ENCODE measurements at places on chromosomes 5 and 9.

GRCh38 chr9:115058684-115059315, 59.2 kb downstream of the TNC start:
- DNase-seq = no peak

DNA sequence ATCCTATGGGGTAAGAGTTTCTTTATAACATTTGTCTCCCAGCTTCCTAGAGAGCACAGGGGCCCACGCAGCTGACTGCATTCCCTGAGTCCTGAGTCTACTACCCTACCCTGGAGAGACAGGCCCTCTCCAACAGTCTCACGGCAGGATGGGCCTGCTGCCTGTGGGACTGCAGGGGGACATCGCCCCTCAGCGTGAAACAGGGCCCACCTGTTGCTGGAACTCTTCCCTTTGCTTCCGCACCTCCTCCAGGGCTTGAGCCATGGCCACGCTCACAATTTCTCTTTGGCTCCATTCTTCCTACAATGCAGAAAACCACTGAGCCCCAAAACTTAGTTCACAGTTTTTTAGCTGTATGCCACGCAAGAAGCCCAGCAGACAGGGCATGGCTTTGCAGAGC, 28.2 kb downstream of the ARPC5L start:
- no peak for DNase-seq

- no peak for DNase-seq
Observed at GRCh38 chr5:170849374-170849773, 12.4 kb upstream of the RANBP17 start.

GRCh38 chr9:25260046-25260445, 418.2 kb downstream of the TUSC1 start:
- no peak for DNase-seq

- DNase-seq = no peak
Observed at GRCh38 chr5:88976914-88977313, 93.9 kb upstream of the MEF2C start.

GRCh38 chr9:6779417-6780241, 21.9 kb downstream of the KDM4C start:
- DNase-seq = no peak

DNA sequence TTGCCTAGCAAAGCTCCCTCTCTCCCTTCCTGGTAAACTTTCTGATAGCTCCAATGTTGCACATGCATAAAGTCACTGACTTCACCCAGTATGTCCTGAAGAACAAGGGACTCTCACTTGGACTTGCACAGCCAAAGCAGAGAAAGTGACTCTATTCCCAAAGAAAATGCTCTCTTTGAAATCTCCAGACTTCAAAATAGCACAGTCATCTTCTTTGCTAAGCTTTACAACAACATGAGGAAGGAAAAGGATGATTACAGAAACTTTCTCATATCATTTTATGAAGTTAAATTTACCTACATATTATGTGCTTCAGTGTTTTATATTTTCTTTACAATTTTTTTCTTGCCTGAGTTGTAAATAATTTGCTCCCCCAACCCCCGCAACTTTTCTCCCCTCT, 264.6 kb downstream of the PJA2 start:
- no peak for DNase-seq

DNA sequence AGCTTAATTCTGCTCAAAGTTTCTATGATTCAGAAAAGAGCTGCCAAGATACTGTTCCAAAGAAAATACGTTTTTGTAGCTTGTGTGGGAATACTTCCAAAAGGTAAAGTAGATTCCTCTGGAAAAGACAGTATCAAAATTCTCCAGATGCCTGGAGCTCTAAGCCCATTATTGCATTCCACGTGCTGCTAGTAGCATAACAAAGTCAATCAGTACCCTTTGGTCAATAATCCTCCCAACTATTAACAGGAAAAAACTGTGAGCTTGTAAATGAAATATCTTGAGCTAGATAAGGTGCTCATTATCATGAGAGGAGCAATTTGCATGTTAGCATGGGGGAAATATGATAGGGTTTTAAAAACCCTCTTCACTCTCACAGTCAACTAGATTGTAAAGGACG, 229.5 kb upstream of the TYRP1 start:
- no peak for DNase-seq

DNA sequence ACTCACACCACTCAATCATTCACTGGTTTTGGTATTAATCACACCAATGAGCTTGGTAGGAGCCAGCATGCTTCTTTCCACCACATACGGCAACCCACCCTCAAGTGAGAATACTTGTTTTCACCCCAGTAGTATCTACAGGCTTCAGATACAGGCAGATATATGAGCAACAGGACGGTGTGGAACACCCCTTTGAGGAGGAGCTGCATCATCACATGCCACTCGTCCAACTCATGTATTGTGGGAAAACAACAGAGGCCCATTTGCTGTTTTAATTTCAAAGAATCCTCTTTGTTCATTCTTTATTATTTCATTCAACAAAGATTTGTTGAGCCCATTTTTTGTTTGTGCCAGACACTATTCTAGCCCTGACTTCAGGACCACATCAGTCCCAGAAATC, 46.0 kb downstream of the RORB start:
- DNase-seq = no peak

- DNase-seq = no peak
Observed at GRCh38 chr5:14976486-14976885, 104.9 kb upstream of the ANKH start.

- DNase-seq = peak; percentile 76
Observed at GRCh38 chr5:135034236-135034962, 371 bp upstream of the PITX1 start.

GRCh38 chr5:180324601-180324950, 28.6 kb downstream of the GFPT2 start:
- DNase-seq = no peak

- DNase-seq = no peak
Observed at GRCh38 chr5:71658916-71659662, 60.0 kb upstream of the CARTPT start.

- no peak for DNase-seq
Observed at GRCh38 chr9:130781569-130781968, 53.5 kb upstream of the ABL1 start.

- DNase-seq = no peak
Observed at GRCh38 chr5:15026011-15026893, 154.7 kb upstream of the ANKH start.

DNA sequence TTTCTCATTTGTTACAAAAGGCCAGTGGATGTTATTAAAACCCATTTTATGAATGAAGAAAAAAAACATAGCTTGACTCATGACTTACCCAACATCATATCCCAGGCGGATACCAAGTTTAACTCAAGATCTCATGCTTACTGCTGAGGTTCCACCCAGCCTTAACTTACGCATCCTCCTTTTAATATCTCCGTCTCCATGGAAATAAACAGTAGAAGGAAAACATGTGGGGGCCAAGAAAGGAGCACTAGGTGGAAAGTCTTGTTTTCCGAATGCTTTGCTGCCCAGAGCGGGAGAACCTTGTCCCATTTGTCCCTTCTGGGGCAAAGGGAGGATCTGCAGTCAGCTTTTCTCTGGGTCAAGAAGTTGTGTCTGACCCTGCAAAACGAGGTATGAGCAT, 44.1 kb downstream of the ANGPTL2 start:
- no peak for DNase-seq

DNA sequence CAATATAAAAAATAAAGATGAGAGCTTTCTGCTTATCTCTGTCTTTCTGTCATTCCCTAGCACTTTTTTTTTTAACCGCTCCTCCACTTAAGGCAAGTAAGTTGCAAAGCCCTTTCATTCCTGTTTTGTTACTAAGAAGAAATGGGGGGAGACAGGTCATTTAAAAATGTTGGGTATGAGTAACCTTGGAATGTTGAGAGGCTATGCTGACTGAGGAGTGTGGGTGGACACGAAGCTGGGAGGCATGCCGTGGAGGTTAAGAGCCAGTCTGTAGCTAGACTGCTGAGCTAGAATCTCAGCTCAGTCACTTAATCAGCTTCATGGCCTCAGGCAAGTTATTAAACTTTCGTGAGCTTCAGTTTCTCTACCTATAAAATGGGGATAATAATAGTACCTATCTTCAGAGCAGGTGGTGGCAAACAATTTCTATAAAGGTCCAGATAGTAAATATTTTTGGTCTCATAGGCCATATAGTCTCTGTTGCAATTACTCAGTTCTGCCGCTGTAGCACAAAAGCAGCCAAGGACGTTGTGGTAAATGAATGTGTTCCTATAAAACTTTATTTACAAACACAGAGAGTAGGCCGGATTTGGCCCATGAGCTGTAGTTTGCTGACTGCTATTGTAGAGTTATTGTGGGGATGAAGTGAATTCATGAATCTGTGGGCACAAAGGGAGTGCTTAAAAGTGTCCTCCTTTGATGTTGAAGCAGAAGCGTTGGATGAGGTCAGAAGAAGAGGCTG, 220.0 kb downstream of the GABBR2 start:
- no peak for DNase-seq

DNA sequence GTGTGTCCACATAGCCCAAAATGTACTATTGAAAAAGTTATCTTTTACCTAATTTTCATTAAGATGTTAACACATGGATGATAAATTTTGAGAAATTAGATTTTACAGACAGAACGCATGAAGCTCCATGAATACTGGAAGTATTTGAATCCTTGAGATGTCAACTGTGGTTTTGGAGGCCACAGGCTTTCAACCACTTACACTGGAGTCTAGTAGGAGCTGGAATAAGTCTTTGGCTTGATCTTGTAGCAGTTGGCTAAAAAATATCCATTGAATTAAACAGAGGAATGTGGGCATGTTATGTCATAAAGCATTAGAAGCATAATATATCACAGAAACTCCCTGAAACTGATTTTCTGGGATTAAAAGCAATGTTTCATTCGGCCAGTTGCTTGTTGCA, 52.9 kb downstream of the CAMK4 start:
- no peak for DNase-seq

DNA sequence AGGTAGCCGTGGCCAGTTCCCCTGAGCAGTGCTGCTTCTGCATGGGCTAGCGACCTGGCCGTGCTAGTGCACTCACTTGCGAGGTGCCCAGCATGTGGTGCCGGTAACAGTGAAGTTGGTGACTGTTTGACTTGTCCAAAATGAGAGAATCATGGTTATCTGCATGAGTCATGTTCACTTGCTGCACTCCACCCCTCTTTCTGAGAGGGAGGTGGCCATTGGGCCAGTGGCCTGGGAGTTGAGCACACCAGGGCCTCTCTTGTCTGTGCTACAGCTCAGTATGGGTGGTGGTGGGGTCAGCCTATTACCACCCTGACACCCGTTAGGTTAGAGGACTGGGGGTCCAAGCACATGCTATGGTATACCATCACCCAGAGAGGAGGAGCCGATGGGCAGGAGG, 55.4 kb upstream of the GARNL3 start:
- no peak for DNase-seq

GRCh38 chr5:87246061-87246460, 21.6 kb upstream of the RASA1 start:
- no peak for DNase-seq

DNA sequence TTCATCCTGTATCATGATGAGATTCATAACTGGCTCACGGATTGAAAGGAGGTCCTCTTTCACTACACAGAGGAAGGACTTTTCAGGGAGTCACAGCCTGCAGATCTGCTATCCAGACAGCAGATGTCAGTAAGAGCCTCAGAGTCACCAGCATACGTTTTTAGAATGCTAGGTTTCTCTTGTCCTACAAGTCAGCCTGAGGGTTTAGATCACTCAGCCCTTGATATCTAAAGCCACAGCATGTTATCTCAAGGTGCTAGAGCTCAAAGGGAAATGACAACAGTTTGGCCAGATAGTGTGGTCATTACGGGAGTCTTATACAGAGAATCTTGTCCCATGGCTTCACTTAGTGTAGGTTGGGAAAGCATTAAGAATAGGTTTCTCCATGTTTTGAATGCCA, 30.9 kb upstream of the SLC46A2 start:
- DNase-seq = peak; percentile 7

DNA sequence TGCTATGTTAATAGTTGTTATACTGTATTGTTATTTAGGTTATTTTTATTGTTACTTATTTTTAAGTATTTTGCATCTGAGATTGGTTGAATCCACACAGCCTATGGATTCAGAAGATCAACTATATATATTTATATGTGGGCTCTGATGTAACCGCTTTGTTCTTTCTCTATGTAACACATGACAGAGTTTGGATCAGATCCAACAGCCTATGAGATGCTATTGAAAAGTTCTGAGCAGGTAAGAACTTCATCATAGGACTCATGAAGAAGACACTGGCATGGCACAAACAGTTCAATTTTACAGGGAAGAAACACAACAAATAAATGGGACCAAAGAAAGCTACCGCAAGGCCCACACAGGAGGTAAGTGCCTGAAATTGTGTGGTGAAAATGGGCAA, 93.4 kb downstream of the GNAQ start:
- no peak for DNase-seq

- DNase-seq = no peak
Observed at GRCh38 chr9:19728101-19728500, 60.7 kb downstream of the SLC24A2 start.

- DNase-seq = no peak
Observed at GRCh38 chr5:64344501-64344900, 161.3 kb upstream of the RGS7BP start.

- peak; percentile 69 for DNase-seq
Observed at GRCh38 chr5:79235634-79236361, at the start of gene JMY. JMY (plus strand) TSS chr5:79236131; CDS start chr5:79236651, 520 bp downstream.

DNA sequence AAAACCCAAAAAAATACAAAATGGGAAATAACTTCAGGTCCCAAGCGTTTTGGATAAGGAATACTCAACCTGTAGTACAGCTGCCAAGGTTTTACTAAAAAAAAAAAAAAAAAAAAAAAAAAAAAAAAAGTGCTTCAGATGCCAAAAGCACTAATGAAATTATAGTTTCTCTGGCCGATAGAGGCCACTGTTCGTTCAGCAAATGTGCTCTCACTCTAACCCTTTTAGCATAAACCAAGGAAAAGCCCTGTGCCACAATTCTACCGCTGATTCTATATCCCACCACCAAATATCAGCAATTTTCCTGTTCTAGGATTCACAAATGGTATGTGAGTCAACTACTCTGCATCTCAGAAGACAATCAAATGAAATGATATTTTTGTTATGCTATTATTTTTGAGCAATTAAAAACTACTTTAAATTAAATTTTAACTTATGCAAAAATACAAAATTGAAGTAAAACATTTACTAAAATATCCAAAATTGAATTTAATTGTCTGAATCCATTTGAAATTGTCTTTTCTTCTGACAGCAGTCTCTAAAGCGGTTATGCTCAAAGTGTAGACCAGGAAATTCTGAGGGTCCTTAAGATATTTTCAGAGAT, 79.8 kb downstream of the RICTOR start:
- peak; percentile 27 for DNase-seq

DNA sequence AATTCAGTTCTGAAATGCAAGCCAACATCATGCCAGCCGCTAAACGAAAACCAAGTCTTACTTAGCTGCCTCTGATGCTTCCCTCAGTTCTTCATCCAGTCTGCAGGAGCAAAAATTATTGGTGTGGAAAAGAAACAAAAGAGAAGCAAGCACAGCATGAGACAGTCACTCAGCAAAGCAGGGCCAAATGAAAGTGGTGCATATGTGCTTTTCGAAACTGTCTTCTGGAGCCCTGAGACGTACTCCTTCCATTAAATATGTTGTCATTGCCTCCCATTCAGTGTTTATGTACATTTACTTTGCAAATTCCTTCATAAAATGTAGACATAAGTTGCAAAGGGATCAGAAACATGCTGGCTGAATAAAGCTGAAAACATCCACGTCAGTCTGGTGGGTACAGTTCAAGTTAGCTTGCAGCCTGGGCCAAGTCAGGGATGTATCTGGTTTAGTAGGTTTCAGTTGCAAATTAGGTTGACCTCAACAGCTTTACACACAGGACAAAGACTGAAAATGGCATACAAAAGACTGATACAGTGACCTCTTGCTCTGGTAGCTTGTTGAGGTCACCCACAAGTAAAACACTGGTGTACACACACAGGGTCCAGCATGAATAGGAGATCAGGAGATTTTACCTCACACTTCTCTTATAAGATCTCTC, 139.7 kb upstream of the PCA3 start:
- no peak for DNase-seq
